ENCODE measurements at places on chromosomes 2 and 18.
A peak's percentile ranks its signal among the peaks of the same experiment; 100 is the strongest.

- no peak for DNase-seq
Measured at GRCh38 chr2:203675086-203675485, 31.4 kb upstream of the CD28 start.

DNA sequence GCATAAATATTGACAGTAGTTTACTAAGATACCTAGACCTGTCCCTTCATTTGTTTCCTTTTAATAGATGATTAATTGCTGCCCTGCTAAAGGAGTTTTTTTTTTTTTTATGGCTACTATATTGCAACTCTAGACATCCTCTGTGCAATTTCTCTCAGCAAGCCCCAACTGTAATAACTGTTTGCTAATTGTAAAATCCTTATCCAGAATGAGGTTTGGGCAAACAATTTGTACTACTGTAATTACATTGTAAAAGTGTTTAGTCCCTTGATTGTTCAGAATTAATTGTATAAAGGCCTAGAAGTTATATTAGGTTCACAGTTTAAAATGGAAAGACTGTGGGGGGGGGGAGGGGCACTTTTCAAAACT lies 3.7 kb upstream of the MEIS1 start:
- no peak for DNase-seq

DNA sequence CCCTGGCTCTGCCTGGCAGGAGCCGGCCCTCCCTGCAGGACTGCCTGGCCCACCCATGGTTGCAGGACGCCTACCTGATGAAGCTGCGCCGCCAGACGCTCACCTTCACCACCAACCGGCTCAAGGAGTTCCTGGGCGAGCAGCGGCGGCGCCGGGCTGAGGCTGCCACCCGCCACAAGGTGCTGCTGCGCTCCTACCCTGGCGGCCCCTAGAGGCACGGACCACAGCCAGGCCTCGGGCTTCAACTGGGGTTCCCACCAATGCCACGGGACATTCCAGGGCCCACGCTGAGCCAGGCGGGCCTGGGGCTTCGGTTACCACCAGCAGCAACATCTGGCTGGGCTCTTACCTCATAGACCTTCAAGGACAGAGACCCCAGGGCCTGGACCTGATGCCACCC lies 6.1 kb upstream of the GMPPA start:
- no peak for DNase-seq

- DNase-seq, result no peak
Measured at GRCh38 chr2:166841152-166841551, 47.1 kb upstream of the XIRP2 start.

GRCh38 chr2:47785986-47786385 lies 3.0 kb downstream of the MSH6 start:
- peak; percentile 64 for DNase-seq

GRCh38 chr2:163641986-163642385 lies 93.8 kb downstream of the FIGN start:
- no peak for DNase-seq

DNA sequence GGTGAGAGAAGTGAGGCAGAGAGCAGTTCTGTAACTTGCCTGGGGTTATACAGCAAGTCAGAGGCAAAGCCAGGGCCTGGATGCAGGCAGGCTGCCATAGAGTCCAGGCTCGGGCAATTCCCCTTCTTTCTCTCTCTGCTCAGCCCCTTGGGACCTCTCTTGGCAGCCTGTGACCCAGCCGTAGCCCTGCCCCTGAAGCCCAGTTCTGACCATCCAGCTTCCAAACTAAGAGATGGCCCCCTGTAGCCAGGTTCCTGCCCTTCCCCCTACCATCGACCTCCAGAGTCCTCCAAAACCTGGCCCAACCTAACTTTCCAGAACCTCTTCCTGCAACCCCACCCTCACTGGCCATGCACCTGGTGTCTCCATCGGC lies 201.2 kb downstream of the CTIF start:
- no peak for DNase-seq

DNA sequence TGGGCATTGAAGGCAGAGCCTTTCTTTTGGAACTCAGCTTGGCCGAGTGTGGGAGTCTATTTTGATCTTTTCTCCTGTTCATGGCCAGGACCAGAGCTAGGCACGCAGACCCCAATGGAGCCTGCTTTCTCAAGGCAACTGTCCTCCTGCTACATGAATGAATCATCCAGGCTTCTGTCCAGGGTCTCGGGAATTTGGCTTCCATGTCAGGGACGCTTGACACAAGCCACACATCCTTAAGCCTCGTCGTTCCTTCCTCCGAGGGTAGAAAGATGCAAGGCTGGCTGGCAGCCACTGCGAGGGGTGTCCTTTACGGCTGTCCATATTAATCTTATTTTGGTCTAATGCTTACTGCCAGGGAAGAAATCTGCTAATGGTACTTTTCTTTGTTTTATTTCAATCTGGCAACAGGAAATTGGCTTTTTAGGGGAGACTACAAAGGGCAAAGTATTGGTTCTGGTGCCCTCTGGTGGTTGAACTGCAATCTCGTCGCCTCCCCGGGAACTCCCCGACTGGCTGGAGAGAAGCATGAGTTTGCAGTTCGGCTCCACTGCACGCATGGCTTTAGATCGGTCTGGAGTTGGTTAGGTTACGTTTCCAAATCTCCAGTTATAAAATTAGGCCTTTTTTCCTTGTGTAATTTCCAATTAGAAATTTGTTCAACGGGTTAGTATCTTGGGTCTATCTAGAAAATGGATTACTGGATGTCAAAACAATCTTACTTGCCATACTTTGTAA lies 135.2 kb downstream of the ALPK2 start:
- DNase-seq, result peak; percentile 81

- peak; percentile 34 for DNase-seq
Measured at GRCh38 chr2:95670167-95670566, 78.4 kb downstream of the TRIM43 start.

GRCh38 chr2:214180071-214180470 lies 230.8 kb upstream of the VWC2L start:
- DNase-seq, result no peak

DNA sequence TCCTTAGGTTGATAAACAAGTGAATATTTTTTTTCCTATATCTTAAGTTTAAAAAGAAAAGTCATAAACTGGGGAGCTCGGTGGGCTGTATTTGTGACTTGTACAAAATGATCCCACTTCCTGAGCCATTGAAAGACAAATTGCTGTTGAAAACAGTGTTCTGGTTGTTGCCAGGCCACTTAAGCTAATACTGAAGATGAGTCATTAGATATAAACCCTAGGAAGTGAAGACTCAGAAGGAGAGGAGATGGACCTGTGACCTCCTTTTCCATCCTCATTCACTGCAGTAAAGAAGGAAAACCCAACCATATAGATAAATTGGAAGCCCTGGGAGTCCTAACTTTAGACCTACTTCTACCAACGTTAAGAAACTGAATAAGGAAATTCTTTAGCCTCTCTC lies 46.2 kb upstream of the SERPINE2 start:
- DNase-seq, result no peak

DNA sequence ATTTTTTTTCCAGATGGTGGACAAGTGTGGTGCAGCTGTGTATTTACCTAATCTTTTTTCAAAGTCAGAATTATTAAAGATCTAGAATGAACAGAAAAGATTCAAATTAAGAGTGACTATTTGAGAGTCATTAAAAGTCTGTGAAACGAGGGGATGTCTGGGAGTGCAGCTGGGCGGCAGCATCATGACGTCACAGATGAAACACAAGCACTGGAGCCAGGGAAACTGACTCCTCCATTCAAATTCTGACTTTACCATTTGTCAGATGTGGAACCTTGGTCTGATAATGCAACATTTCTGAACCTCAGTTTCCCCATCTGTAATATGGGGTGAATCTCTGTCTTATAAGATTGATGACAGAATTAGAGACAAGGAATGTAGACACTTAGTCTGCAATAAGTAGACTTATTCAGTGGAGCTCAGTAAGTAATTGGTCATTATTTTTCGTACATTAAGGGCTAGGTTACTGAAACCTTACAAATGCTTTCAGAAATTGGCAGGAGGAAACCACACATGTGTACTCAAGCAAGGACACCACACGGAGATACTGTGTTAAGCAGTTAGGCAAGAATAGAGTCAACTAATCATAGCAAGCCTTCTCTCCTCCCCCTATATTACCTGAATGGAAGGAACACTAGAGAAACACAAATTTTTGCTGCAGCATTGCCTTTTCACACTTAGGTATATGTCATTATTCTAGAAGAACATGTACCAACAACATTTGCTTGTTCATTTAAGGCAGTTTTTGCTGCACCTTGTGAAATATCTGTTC lies 27.8 kb upstream of the CXXC1 start:
- DNase-seq, result no peak

DNA sequence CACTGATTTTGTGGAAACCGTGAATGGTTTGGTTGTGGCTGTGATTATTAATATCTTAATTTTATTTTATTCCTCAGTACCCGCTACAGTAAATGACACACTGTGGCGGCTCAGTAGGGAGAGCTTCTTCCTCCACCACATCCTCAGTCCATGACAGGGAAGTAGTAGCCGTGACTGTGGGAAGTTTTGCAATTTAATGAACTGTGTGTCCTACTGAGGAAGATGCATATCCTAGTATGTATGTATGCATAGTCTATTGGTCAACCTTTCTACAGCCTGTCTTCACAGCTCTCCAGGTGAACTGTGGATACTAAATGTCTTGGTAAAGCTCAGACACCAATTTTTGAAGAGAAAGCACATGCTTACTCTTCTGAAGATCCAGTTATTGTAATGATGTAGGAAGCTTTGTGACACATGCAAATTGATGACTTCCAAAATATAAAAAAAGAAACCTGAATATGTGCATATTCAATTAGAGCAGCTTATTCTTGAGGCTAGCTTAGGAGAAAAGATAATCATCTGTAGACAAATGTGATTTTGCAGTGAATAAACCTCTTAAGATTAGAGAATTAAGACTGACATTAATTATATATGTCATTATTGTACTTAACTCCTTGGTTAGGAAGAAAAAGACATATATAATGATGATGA lies 384.3 kb upstream of the CNTNAP5 start:
- DNase-seq, result no peak

- no peak for DNase-seq
Measured at GRCh38 chr2:31284107-31284506, 50.2 kb downstream of the EHD3 start.

GRCh38 chr2:105387225-105387624 lies 11.6 kb downstream of the FHL2 start:
- DNase-seq, result no peak

GRCh38 chr2:132876745-132877391 lies 206.9 kb upstream of the LYPD1 start:
- DNase-seq, result no peak

DNA sequence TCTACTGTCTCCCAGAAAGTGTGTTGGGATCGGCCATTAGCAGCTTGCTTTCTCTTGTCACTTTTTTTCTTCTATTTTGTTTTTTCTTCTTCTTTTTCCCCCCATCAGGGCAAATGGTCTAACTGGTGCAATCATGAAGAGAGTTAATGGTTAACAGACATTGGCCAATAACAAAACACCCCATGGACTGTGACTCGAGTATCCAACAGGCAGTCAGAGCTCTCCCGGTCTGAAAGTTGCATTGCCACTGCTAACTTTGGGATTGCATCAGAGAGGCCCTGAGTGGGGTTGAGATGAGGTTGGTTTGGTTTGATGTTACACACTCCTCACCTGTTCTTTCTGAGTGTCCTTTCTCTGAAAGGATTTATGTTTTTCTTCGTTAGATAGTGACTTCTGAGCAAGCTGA lies 12.9 kb upstream of the SNORC start:
- no peak for DNase-seq

DNA sequence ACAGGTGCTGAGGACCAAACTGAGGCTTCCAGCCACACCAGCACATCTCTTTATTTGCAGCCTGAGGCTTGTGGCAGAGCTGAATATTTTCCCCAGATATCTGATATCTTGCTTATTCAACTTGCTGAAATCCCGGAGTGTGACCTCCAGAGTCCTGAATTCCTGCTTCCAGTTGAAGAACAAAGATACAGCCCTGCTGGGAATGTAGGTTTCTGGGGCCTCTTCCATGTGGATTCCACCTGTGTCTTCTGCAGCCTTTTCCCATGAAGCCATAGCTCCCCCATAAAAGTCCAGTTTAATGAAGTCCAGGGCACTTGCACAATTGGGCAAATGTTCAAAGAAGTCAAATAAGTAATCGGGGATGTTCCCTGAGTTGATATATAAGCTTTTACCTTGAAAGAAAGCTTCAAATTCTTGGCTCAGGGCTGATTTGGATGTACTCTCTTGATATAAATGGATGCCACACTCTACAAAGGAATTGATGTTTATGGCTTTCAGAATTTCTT lies 14.9 kb downstream of the NLRC4 start:
- no peak for DNase-seq

DNA sequence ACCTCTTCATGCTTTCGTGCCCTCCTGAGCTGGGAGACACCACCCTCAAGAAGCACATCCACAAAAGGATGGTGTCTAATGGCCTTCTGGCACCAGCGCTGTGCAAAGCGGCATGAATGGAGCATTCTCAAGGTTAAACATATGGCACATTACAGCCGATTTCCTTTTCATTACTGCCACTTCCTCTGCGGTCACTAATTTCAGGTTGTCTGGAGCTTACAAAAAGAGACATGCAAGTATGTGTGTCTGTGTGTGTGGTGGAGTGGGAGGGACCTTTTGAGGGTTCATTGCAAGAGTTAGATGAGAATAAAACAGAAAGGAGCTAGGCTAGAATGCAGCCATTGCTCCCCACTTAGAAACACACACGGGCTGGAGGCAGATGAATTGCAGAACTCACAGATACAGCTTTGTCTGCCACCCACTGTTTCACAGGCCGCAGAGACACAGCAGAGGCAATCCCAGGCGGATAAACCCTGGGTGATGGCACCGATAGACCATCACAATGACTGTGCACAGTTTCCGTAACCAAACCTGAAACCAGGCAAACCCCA lies 76.0 kb downstream of the TGIF1 start:
- DNase-seq, result peak; percentile 81

DNA sequence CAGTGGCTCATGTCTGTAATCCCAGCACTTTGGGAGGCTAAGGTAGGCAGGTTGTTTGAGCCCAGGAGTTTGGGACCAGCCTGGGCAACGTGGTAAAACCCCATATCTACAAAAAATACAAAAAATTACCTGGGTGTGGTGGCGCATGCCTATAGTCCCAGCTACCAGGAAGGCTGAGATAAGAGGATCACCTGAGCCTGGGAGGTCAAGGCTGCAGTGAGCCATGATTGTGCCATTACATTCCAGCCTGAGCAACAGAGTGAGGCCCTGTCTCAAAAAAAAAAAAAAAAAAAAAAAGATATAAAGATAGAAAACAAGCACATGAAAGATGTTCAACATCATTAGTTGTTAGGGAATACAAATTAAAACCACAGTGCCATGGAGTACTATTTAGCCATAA lies 65.3 kb upstream of the UGP2 start:
- no peak for DNase-seq

- DNase-seq, result no peak
Measured at GRCh38 chr18:31248783-31249521, 69.0 kb upstream of the DSG1 start.

GRCh38 chr2:88563129-88563528 lies 64.1 kb downstream of the EIF2AK3 start:
- DNase-seq, result no peak
